ENCODE measurements at places on chromosomes 7 and 10.

DNA sequence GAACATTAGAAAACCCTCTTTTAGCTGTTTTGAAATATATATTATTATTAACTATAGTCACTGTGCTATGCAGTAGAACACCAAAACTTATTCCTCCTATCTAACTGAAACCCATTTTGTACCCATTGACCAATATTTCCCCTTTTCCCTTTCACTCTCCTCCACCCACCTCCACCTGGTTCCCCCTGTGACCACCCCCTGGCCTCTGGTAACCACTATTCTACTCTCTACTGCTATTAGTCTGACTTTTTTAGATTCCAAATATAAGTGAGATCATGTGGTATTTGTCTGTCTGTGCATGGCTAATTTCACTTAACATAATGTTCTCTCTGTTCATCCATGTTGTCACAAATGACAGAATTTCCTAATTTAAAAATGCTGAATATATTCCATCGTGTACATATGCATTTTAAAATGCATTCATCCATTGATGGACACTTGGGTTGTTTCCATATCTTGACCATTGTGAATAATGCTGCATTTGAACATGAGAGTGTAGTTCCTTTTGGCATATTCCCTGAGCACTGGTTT is 18.7 kb downstream of the TBC1D12 start:
- no peak for DNase-seq

DNA sequence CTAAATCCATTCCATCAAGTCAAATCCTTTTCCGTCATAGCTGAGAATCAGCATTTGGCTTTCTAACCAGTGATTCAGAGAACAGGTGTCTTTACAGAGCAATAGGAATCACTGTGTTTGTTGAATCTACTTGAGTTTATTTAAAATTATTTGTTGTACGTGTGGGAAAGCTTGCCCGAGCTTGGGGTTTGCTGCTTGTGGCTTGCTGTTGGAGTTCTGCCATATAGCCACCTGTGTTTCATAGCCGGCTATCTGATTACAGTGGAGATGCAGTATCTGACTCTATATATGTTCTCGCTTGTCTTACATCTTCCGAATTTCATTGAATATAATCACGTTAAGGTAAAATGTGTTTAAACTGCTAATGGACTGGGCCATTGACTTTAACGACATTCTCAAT is 274.3 kb upstream of the MKI67 start:
- DNase-seq: no peak

- no peak for DNase-seq
These were observed 61.5 kb downstream of the HELLS start for GRCh38 chr10:94607111-94607510.

DNA sequence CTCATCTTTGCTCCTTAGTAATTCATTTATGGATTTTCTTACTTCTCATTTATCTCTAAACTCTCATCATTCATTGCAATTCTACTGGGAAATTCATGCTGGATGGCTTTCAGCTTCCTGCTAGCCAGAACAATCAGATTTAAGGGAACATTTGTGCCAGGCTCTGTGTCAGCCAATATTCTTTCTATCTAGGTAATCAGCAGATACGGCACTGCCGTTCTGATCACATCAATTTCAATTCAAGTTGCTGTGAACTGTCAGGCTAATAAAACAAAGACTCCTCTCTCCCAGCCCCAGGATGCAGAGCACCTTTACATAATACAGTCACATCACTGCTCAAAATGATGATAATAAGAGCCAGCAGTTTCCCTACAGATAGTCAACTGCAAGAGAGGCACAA is 468.3 kb downstream of the SORCS1 start:
- DNase-seq: peak; percentile 10

- no peak for DNase-seq
These were observed 40.5 kb downstream of the PRSS2 start for GRCh38 chr7:142811154-142811737.

- no peak for DNase-seq
These were observed 357.4 kb downstream of the PPP1R3A start for GRCh38 chr7:113561446-113561845.

DNA sequence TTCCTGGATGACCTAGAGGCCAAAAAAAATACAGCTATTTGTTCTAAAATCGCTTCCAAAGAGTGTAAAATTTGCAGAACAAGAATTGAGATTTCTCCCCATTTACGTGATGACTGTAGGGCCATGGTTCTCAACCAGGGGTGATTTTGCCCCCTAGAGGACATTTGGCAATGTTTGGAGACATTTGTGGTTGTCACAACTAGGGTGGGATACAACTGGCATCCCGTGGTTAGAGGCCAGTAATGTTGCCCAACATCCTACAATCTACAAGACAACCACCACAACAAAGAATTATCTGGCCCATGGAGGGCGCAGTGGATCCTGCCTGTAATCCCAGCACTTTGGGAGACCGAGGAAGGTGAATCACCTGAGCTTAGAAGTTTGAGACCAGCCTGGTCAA is 22.8 kb upstream of the MALSU1 start:
- no peak for DNase-seq

All from BE2C (cell line).